ENCODE measurements at places on chromosomes 12 and 14.

DNA sequence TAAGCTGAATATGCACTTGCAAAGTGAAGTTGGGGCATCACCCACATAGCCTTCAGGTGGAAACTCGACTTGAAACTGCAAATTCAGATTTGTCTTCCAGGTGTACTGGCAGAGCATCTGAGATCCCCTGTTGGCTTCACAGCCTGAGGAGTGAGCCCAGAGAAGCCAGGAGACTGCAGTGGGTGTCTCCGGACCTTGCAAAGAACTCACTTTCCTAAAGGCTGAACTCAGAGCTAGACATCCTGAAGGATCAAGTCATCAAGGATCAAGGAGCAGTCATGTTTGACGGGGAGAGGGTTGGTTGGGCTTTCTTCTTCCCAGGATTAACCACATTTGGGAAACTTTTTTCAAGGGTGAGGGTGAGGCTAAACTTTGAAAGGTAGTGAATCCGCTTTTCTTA, 9.1 kb upstream of the HOXC13 start:
- DNase-seq, result no peak

- DNase-seq, result no peak
Measured at GRCh38 chr14:100789460-100790417, 36.2 kb upstream of the MEG3 start.

DNA sequence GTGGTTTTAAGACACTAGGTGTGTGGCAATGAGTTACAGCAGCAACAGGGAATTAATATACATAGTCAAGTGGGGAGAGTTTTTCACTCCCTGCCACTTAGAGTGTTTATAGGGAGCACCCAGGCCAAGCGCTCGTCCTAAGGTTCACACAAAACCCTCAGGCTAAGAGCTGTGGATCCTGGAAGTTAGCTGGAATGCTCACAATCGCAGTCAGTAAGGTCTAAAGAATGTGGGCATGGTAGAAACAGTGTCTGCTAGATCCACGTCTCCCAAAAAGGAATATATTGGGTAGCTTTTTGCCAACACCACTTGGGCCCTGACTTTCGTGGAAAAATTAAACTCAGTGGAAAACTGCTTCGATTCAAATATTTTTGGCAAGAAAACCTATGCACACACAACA, 36.6 kb downstream of the STAB2 start:
- no peak for DNase-seq

DNA sequence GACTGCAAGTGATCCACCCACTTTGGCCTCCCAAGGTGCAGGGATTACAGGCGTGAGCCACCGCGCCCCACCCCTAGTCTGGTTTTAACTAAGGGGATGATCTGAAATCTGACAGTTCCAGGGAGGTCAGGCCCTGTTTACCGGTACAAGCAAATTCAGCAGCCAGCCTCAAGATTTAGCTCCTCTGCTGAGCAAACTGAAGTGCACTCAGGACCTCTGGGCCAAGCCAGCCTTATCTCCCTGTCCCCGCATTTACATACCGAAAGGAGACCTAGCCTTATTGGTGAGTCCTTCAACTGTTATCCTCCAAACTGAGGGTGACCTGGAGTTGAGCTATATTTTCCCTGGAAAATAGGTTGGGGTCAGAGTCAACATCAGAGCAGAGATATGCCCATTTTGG, 835 bp upstream of the ABHD4 start:
- no peak for DNase-seq

GRCh38 chr14:53093206-53093605, 59.9 kb downstream of the DDHD1 start:
- DNase-seq, result no peak

DNA sequence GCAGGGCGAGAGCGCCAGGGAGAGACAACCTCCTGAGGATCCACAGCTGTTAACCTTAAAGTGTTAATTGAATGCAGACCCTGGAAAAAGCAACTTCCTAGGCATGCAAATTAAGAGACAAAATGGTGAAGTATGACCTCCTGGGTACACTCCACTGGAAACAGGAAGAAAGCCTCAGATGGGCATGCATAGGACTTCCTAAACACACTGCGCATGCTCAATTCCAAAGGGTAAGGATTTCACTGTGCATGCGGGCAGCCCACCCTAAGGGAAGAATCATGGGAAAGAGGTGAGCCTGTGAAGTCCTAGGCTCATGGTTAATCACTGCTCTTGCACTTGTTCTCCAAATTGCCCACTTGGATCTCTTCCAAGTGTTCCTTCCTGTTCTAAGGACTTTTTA, 80.5 kb upstream of the CAPRIN2 start:
- no peak for DNase-seq

DNA sequence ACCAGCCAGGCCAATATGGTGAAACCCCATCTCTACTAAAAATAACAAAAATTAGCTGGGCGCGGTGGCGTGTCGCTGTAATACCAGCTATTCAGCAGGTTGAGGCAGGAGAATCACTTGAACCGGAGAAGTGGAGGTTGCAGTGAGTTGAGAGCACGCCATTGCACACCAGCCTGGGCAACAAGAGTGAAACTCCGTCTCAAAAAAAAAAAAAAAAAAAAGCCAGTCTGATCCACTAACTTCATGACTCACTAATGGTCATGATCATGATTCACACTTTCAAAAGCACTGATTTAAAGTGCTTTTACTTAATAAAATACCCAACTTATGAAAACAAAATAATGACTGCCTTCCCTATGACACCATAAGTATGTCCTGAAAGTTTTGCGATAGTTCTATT, 38.4 kb upstream of the CPM start:
- no peak for DNase-seq
